CD8-positive, alpha-beta memory T cell (primary cell): ENCODE measurements at places on chromosomes 2 and 18.

DNA sequence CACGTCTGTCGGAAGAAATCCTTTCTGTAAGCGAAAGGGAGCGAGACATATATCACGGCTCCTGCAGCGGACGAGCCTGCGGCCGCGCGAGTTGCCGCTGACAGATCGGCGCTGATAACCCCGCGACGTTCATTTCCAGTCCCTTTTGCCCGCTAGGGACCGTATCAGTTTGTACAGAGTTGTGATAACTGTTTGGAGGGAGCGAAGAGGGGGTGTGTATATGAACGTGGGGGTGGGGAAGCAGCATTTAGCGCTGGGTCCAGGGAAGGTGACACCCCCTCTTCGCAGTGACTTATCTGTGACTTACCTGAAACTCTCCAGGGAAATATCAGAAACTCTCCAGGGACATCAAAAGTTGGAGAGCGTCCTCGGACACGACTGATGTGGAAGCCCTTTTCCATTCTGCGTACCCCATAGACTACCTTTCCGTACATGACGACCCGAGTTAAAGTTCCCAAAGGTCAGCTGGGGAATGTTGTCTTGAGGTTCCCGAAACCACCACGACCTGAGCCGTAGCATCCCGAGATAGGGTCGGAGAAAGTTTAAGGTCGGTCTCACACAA, 948 bp upstream of the GATA6 start:
- no peaks in the 10 kb centered on the region for H3K36me3 ChIP-seq
- peaks cover 21% of the 10 kb centered on the region for H3K4me1 ChIP-seq
- H3K4me3 ChIP-seq: no peak overlapping the region
- no peak overlapping the region for H3K27ac ChIP-seq
- DNase-seq: no peak

GRCh38 chr2:46002507-46002883, 294.7 kb upstream of the EPAS1 start:
- no peaks in the 10 kb centered on the region for H3K4me1 ChIP-seq
- H3K36me3 ChIP-seq: no peaks in the 10 kb centered on the region
- no peaks in the 10 kb centered on the region for H3K27me3 ChIP-seq
- DNase-seq: no peak

GRCh38 chr2:78984386-78984785, 41.1 kb upstream of the REG3G start:
- H3K4me3 ChIP-seq: no peak overlapping the region
- no peak for DNase-seq
- no peaks in the 10 kb centered on the region for H3K27me3 ChIP-seq
- no peak overlapping the region for H3K27ac ChIP-seq
- no peaks in the 10 kb centered on the region for H3K4me1 ChIP-seq

DNA sequence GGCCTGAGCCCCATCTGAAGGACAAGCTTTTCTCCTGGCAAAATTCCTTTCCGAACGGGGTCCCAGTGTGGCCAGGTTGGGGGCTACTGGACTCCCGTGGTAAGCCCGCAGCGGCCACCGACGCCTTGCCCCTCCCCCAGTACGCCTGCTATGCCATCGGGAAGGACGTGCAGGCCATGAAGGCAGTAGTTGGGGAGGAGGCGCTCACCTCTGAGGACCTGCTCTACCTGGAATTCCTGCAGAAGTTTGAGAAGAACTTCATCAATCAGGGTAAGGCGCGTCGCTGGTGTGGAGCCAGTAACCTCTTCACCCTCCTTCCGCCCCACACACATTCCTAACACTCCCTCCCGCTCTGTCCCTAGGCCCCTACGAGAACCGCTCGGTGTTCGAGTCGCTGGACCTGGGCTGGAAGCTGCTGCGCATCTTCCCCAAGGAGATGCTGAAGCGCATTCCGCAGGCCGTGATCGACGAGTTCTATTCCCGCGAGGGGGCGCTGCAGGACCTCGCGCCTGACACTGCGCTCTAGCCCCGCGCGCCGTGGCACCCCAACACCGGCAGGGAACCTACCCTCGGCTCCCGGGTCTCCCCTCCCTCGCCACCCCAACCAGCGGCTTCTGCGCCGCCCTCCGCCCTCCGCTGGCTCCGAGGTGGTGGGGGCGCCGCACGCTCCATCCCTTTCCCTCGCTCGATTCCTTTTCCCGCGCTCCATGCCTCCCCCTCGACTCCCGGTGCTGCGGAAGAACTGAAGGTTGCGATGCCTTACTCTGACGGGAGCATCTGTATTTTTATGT, 13.6 kb upstream of the ANKRD53 start:
- peak; percentile 75 for DNase-seq
- H3K4me1 ChIP-seq: peaks cover 6% of the 10 kb centered on the region
- H3K27ac ChIP-seq: no peak overlapping the region
- peak overlapping the region; percentile 72 for H3K4me3 ChIP-seq
- H3K27me3 ChIP-seq: peaks cover 5% of the 10 kb centered on the region

DNA sequence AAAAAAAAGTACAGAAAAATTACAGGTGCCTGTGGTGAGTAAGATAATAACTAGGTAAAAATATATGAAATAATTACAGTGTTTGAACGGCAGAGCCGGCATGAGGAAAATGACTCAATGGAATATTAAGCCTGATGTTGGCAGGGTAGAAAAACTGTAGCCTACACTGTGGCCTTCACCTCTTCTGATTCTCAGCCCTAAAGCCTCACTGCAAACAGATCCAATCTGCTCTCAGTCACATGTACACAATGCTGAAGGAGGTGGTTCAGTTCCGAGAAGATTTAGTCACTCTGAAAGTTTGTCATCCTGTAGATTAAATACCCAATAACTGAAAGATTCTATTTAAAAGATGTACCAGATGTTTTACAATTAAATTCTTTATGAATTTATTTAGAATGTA, 66.9 kb upstream of the MAP3K20 start:
- no peak for DNase-seq
- no peaks in the 10 kb centered on the region for H3K4me1 ChIP-seq
- H3K27me3 ChIP-seq: no peaks in the 10 kb centered on the region

GRCh38 chr2:200705305-200706041, 106.2 kb upstream of the BZW1 start:
- H3K27me3 ChIP-seq: no peaks in the 10 kb centered on the region
- DNase-seq: no peak
- no peak overlapping the region for H3K27ac ChIP-seq

DNA sequence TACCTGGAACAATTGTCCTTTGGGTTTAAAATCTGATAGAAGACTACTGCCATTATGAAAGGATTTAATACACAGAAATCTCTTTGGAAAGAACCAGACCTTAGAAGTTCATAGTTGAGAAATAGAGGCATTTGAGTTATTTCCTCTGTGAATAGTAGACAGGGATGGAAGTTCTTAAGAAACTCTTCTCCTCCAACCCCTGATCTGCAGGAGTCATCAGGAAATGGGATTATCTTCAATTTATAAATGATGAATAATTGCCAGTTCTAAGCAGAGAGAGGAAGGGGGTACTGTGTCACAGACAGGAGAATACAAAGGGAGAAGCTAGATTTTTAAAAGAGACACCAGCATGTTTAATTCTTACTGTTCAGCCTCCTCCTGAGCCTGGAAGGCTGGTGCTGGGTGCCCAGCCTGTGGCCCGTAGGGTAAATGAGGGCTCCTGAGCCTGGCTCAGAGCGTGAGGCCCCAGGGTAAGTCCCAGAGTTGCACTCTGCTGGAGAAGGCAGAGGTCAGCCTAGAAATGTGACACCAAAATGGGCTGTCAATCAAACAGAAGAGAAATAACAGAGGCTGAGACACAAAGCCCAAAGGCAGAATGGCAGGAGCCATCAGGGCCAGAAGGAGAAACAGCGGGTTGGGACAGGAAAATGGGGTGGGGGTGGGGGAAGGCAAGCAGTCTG, 58.2 kb upstream of the PKDCC start:
- H3K27me3 ChIP-seq: no peaks in the 10 kb centered on the region
- no peaks in the 10 kb centered on the region for H3K36me3 ChIP-seq
- DNase-seq: no peak
- no peak overlapping the region for H3K27ac ChIP-seq
- H3K4me3 ChIP-seq: no peak overlapping the region

- H3K4me3 ChIP-seq: no peak overlapping the region
- DNase-seq: no peak
- no peak overlapping the region for H3K27ac ChIP-seq
- no peaks in the 10 kb centered on the region for H3K36me3 ChIP-seq
Measured at GRCh38 chr18:67525328-67526099, 9.0 kb upstream of the DSEL start.

DNA sequence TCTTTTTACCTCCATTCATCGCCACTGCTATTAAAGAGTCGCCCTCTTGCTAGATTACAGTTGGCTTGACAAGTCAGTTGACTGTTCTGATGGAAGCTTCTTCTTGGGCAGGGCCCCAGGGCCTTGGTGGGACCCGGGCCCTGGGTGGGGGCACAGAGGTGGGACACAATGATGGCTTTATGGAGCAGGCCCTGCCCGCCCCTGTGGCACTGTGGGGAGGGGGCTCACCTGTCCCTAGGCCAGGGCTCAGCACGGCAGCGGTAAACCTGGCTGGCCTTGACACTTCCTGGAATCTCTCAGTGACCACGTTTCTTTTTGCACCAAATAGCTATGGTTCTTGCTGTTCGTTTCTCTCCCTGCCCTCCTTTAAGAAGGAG, 4.9 kb upstream of the HS6ST1 start:
- H3K4me3 ChIP-seq: no peak overlapping the region
- H3K27me3 ChIP-seq: no peaks in the 10 kb centered on the region
- peaks cover 14% of the 10 kb centered on the region for H3K4me1 ChIP-seq
- no peak overlapping the region for H3K27ac ChIP-seq

DNA sequence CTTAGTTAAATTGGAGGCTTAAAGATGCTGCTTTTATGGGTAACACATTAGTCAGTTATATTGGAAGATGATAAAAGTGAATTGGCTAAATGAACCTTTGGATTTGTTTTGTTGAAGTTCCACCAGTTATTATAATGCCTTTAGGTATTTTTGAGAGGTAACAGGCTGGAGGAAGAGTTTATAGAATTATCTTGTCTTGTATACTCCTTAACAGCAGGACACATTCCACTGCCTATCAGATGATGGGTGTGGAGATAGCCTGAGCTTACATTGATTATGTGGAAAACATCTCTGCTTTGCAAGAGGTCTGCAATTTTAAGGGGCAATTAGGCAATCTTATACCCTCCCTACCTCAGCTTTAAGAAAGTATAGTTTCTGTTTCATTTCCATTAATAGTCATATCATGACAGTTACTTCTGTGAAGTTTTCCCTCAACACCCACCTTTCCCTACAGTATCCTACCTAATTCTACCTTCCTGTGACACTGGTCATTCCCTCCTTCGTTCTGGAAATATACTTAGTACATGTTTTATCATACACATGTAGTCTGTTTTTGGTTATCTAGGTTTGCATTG, 403.7 kb upstream of the SPRED2 start:
- no peak overlapping the region for H3K4me3 ChIP-seq
- no peak for DNase-seq
- no peaks in the 10 kb centered on the region for H3K27me3 ChIP-seq
- no peak overlapping the region for H3K27ac ChIP-seq
- H3K4me1 ChIP-seq: no peaks in the 10 kb centered on the region
